ENCODE measurements at places on chromosomes 4 and X.
A peak's percentile ranks its signal among the peaks of the same experiment; 100 is the strongest.

DNA sequence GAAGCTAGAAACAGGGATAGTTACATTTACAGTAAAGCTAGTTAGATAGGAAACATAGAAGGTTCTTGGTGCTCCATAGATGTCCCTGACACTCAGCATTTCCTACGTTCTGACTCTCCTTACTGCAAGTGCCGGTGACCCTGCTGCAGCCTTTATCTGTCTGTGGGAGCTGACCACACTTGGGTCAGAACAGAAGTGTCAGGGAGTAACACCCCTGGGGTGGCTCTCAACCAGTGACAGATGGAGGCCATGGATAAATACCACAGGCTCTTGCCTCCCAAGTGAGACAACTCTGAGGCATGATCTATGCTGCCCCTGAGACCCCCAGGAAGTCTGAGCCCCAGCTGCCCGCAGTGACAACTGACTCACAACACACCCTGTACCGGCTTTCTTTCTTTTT is 69.8 kb downstream of the ANXA3 start:
- DNase-seq: no peak

DNA sequence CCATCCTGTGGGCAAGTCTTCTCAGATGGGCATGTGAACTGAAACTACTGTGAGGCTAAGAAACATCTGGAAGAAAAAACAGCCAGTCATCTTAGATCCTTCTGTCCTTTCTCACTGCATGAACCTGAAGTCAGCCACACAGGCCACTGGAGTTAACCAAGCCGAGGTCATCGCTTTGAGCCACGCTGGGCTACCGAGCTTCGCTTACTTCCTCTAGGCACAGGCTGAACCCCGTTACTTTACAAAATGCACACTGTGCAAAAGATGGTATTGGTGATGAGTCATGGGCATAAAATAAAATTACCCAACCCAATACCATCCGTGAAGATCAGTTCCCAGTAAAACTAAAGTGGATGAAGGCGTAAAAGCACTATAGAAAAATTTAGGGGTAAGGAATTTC is 86.2 kb downstream of the MTMR1 start:
- no peak for DNase-seq

DNA sequence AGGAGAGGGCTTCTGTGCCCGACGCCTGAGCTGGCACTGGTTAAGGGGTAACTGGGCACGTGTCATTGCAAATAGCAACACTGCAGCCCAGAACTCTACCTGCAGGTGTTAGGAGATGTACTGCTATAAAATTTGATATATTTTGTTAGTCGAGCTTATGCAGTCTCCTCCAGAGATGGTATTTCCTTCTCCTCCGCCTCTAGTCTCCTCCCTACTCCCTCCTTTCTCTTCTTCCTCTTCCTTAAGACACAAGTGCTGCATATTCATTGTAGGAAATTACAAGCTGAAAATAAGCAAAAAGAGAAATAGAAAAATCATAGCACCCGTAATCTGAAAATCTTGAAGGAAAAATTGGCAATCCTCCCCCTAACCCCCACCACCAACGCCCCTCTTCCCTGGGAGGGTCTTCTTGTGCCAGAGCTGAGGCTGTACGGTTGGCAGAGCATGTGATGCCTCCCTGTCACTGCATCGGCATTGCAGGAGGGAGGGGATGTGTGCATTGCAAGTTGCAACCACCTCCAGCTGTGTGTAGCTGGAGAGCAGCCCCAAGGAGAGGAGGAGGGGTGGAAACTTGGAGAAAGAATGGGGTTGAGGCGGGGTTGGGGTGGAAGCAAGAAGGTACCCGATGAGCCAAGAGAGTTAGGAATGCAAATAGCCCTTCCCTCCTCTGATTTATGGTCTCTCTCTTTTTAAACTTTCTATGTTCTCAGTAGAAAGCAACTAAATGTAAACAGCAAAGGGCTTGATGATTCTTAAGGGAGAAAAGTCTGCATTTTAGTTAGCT is 48.3 kb upstream of the MND1 start:
- DNase-seq: no peak

DNA sequence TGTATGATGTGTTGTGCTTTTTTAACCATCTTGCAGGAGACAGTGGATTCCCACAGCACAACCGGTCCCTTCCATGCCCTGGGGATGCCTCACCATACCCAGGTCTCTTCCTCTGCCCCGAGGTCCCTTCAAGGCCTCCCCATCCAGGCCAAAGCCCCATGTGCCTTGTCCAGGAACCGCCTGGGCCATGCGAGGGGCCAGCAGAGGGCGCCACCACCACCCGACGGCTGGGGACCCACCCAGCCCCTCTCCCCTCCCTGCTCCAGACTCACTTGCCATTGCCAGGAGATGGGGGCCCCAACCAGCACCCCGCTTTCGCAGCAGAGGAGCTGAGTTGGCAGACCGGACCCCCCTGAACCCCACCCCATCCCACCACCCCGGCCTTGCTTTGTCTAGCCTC is 485.5 kb downstream of the TRAM1L1 start:
- no peak for DNase-seq

DNA sequence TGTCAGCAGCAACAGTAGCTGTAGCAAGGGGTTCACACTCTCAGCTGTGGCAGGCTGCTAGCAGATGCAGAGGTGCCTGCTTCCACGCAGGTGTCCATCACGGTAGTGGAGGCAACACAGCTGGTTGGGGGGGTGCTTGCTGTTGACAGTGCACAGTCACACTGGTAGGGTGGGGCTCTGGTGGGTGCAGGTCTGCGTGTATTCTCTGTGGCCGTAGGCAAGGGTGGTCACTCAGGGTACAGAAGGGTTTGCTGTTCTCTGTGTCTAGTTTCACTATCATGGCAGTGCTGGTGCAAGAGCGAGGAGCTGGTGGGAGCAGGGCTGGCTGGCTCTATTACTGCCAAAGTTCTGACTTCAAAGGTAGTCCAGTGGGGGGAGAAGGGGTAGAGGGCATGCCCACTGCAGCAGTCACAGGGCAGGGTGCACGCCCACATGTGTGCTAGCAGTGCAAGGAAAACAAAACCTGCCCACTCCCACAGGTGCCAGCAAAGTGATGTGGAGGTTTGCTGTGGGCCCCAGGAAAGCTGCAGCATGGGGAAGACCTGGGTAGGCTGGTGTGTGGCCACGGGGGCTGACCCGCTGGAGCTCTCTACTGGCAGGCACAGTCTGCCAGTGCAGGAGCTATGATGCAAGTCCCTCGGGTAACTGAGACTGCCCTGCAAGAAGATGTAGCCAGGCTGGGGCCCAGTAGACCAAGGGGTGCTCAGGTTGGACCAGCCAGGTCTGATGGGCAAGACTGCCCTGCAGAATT is 21.6 kb upstream of the WDR17 start:
- no peak for DNase-seq

GRCh38 chrX:54116391-54116790 is 66.7 kb downstream of the FAM120C start:
- no peak for DNase-seq

GRCh38 chr4:138235419-138235952 is 6.7 kb downstream of the SLC7A11 start:
- no peak for DNase-seq

- DNase-seq: no peak
These were observed 24.6 kb upstream of the COX7B2 start for GRCh38 chr4:46933686-46934085.

DNA sequence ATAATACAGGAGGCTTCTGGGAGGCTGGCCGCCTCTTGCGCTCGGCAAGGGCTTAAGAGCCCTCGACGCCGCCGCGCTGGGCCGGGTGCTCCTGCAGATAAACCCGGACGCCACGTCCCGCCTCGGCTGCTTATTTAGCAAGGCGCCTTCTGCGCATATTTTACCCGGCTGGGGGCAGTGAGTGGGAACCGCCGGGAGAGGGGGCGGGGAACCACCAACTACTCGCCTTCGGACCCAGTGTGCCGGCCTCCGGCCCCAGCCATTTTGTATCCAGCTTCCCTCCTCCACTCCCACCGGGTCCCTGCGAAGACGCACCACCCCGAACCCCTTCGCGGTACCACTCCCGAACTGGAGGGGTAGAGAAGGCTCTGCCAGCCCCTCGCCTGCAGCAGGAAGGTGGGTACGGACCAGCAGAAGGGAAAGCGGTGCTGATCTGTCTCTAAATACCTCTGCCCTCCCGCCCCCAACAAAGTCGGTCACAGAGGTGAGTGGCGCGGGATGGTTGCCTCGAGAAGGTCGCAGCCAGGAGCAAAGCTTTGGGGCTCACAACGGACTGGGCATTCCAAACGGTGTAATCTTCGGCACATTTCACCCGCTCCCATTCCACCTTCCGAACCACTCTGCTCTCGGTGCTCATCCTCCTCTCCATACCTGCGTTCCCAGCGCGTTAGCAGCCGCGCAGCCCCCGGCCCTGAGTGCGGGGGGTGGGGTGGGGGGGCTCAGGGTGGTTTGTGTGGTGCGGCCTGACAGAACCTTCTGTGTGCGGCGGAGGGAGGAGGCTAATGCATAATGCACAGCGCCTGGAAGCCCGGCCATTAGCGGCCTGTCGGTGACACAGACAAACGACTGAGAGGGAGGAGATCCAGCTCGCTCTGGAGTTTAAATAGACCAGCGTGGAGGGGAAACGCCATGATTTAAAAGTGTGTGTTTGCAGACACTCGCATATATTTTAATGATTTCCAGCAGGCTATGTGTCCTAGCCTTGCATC is 4.9 kb upstream of the BCOR start:
- no peak for DNase-seq

DNA sequence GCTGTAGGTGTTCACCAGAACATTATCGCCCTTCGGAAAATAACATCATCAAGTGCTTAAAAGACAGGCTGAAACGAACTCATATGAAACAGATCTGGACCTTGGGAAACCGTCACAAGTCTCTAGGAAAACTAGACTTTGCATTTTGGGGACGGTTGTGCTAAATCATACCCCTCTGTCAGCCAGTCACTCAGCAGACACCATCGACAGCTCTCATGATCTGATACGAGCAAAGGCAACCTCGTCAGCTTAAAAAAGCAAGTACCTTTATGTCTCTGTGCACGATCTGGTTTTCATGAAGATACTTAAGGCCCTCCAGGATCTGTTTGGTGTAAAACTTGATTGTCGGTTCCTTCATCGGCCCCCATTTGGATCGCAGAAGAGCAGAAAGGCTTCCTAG is 48.4 kb downstream of the PDHA1 start:
- DNase-seq: no peak

GRCh38 chr4:40305328-40306170 is 29.6 kb upstream of the CHRNA9 start:
- peak; percentile 63 for DNase-seq

DNA sequence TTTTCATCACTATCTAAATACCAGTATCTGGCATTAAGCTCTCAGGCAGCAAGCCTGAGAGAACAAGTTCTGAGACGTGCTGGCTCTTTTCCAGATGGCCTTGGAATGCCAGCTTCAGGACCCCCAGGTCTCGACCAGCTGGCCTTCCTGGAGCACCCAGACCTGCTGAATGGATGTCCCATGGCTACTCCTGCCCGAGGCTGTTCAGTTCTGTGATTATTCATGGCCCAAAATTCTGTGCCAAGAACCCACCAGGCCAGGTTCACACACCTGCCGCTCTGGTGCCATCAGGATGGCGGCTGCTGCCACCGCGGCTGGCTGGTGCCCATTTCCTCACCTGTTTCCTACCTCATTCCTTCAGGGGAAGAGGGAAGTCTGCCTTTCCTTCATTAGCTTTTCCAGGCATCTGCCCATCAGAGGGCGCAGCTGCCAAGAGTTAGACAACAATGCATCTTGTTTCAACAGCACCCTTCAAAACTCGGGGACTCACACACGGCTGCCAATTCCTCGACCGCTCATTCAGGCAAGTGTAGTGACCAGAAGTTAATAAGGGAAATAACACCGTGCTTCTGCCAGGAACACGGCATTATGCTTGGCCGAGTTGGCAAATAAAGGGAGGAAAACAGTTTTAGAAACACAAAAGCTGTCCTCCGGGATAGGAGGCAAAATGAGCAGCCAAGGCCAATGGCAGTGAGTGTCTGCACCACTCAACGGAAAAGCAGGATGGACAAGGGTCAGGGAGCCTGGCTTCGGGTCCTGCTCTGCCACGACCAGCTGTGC is 173.8 kb downstream of the NSUN7 start:
- DNase-seq: no peak

DNA sequence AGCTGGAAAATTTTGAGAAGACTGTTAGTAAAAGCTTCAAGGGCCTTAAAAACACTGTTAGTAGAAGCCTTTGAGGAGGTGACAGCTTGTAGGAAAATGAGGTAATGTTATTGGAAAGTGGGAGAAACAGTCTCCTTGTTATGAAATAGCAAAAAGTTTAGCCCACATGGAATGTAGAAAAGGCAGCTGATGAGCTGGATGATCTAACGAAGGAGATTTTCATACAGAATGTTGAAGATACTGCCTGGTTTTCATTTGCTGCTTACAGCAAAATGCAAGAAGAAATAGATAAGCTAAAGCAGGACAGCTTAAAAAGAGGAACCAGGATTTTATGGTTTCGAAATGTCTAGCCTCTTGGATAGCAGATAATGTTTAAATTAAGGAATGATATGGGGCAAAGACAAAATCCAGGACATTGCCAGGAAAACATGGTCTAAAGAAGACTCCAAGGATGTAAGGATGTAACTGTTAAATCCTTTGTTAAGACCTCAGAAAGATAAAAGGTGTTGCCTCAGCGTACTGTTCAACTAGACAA is 10.2 kb upstream of the STBD1 start:
- no peak for DNase-seq

- no peak for DNase-seq
These were observed 4.2 kb upstream of the PDHA2 start for GRCh38 chr4:95835672-95836071.

DNA sequence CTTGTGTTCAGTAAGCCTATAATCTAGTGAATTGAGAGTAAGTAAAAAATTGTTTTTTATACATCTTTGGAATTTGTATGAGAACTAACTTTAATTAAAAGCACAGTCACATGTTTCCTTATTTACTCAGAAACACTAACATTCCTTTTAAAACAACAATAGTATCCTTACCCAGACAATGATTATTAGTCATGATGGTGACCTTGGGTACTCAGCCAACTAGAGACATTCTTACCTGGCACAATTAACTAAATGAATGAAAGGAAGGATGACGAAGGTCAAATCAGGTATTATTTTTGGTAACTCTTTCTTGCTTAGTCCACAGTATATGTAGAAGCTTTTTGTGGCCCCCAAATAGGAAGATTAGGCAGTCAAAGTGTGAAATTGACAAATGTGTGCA is 901.0 kb downstream of the FAT4 start:
- no peak for DNase-seq

DNA sequence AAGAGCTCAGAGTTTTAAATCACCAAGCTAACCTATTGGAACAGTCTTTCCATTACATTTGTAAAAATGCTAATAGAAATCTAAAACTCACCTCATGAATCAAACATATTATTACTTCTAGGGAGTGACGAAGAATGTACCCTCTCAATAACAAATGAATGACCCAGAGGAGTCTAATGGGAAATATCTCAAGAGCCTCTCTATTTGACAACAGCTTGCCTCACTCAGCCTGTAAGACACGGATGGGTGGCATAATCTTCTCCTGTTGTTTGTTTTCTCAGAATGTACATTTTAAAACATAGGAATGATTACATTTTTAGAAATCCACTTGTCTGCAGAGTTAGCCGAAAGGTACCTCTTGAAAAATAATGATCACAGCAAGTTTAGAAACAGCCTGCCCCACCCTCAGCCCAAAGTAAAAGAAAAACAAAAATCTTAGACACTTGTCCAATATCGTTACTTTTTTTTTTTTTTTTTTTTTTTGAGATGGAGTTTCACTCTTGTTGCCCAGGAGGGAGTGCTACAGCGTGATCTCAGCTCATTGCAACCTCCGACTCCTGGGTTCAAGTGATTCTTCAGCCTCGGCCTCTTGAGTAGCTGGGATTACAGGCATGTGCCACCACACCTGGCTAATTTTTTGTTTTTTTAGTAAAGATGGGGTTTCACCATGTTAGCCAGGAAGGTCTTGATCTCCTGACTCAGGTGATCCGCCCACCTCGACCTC is 183.6 kb upstream of the FTHL17 start:
- DNase-seq: no peak
